AG04450 (cell line): ENCODE measurements at places on chromosomes 16 and 17.

DNA sequence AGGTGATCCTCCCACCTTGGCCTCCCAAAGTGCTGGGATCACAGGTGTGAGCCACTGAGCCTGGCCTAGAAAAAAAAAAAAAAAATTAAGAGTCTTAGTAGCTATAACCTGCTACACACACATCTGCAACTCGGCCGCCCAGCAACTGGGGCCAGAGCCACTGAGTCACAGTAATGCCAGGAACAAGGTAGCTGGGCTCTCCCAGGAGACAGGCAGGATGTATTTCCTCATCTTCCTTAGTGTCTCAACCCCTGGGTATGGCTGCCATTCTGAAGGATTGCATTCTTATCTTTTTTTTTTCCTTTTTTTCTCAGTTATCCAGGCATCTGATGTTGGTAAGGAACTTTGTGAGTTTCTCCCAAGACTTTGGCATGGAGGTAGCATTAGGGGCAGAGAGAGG, 7.1 kb upstream of the PSMD3 start:
- DNase-seq = no peak

GRCh38 chr16:68384288-68385161, 63.8 kb downstream of the SMPD3 start:
- no peak for DNase-seq

GRCh38 chr17:29722411-29723198, 99.9 kb upstream of the CORO6 start:
- peak; percentile 53 for DNase-seq

DNA sequence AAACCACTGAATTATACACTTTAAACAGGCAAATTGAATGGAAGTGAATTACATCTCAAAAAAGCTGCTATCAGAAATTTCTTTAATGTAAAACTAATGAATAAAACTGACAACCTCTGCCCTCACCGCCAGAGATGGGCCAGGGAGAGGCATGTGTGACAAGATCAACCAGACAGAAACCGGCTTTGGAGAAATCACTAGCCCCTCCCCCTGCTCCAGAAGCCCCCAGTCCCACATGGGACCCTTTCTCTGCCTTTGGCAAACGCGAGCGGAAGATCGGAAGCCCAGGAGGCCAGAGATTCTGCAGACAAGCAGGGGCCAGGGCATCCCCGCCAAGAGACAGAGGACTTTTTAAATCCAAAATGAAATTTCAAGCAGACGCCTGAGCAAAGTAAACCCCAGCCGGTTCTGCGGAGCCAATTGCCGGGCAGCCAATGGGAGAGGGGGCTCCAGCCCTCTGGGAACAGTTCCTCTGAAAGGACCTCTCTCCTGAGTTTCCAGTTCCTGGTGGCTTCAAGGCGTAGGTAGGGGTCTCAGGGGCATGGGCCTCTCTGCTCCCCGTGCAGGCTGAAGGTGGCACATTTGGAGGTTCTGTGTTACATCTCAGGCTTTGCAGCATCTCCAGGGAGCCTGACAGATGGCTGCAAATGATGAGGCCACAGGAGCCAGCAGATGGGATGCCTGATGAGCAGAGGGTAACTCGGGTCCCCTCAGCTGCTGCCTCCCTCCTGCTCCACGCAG, 118.1 kb downstream of the GSG1L start:
- no peak for DNase-seq

DNA sequence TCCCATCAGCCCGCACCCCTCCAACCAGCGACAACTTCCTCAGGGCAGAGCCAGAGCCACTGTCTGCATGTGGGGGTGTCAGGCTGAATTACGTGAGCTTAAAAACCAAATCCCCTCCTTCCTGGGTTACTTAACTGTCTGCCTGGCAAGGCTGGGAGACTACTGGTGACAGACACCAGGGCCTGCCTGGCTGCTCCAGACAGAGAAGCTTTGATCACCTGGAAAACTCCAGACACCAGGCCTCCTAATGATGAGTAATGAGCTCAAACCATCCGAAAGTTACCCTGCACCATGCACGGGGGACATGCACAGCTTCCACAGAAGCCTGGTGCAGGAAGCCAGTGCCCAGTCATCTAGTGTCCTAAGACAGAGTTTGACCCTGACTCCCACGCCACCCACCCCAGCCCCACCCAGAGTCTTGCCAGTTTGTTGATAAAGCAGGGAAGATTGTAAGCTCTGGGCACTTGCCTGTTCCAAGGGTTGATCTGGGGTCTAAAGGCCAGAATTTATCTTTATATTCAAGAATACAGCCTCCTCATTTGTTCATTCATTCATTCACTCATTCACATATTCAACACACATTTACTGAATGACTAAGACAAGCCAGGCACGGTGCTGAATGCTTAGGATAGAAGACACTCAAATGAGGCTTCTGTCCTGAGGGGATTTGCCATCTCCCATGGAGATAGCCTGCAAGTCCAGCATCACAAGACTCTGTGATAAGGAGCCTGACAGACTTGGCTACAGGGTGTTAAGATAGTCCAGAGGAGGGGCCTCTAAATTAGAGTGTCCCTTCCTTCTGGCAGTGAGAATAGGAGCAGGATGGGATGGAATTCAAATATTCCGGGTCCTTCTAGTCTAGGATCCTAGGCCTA, 7.2 kb upstream of the CCDC182 start:
- DNase-seq = no peak

- DNase-seq = no peak
Measured at GRCh38 chr17:5238333-5238732, 3.7 kb upstream of the SCIMP start.

GRCh38 chr16:66175636-66176035, 190.9 kb upstream of the CDH5 start:
- no peak for DNase-seq

DNA sequence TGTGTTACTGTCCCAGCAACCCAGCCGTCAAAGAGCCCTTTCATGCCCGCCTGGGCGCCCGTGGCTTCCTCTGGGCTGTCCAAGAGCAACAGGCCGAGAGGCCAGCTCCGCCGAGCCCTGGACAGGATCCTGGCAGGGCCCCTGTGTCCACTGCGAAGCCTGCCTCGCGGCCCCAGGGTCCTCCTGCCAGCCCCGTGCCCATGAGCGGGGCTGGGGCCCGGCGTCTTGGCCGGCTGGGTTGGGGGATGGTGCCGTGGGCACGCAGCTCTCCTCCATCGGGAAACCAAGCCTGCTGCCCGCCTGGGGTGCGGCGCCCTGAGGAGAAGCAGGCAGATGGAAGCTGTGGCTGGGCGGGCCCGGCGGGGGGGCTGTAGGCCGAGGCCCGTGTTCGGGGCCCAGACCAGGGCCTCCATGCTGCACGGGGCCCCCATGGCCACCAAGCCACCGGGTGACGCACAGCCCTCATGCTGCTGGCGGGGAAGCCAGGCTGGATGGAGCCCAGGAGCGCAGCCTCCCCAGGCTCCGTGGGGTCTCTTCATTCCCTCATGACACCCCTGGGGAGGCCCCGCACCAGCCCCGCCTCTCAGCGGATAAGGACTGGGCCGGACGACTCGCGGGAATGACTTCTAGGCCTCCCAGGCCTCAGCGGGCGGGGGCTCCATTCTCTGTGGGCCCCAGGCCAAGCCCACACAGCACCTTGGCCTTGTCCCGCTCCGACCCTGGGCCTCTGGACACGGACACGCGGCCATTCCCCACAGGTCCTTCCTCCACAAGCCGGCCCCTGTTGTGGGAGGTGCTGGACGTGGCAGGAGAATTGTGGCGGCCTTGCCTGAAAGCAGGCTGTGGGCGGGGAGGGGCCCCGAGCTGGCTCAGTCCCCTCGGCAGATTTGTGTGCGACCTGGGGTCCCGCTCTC, at the start of gene C1QTNF8:
TSS of gene C1QTNF8 (minus strand) at position 76 of the 914 bp plus-strand sequence. CDS start 1,322 bp downstream, outside the sequence.
- no peak for DNase-seq

DNA sequence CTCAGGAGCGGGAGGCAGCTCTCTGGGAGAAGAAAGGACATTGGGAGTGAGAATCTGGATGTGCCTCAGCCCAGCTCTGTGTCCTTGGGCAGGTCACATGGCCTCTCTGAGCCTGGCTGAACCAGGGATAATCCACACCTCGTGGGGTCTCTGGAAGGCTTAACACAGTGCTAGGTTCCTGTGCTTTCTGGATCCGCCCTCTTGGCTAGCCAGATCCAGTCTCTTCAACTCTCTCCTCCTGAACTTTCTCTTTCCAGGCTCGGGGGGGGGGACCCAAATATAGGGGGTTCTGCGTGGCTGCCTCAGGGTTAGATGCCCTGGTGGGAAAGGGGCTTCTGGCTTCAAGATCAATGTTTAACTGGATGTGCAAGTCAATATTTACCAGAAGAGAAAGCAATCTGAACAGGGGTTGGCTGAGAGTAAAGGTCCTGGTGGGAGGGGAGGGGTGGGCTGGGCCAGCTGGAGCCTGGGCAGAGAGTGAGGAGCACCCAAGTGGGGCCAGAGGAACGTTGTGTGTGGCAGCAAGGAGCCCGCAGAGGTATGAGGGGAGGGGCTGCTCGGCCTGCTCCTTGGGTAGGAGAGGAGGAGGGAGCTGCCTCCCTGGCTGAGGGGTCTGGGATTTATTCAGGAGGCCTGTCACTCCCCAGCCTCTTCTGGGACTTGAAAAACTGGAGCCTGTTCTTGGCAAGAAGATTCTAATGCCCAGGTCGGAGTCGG, at the start of gene SERPINF2:
TSS of gene SERPINF2 (plus strand) at position 501 of the 717 bp plus-strand sequence. CDS start 2,125 bp downstream, outside the sequence.
- no peak for DNase-seq

DNA sequence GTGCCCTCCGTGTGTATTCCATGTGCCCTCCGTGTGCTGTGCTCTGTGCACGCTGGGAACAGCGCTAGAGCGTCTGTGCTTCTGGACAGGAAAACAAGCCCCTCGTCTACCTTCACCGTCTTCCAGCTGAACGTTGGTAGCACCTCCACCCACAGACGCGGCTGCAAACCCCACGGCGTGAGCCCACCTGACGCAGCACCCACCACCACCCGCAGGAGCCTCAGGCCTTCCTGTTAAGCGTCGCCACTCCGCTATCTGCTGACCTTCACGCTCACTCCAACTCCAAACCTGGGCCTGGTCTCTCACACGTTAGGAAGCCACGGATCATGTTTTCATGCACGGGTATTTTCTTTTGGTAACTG, 56.6 kb downstream of the ENGASE start:
- no peak for DNase-seq

DNA sequence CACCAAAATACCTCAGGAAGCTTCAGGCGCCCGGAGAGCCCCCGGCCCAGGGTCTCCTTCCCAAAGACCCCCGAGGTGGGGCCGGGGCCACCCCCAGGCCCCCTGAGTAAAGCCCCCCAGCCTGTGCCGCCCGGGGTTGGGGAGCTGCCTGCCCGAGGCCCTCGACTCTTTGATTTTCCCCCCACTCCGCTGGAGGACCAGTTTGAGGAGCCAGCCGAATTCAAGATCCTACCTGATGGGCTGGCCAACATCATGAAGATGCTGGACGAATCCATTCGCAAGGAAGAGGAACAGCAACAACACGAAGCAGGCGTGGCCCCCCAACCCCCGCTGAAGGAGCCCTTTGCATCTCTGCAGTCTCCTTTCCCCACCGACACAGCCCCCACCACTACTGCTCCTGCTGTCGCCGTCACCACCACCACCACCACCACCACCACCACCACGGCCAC, 6.7 kb upstream of the TMEM88 start:
- no peak for DNase-seq
